ENCODE measurements at places on chromosomes 1 and 21.
A peak's percentile ranks its signal among the peaks of the same experiment; 100 is the strongest.

DNA sequence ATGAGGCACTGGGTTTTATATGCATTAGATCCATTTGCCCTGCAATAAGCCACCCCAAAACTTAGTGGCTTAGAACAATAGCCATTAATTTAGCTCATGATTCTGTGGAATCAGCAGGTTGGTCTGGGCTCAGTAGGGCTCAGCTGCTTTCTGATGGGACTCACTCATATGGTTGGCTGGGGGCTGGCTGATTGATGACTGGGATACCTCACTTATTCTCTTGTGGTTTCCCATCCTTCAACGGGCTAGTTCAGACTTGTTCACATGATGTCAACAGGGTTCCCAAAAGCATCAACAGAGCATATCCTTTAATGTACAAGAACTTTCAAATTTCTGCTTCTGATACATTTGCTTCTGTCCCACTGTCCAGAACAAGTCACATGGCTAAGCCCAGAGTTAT, 43.2 kb downstream of the DNM3 start:
- no peak for DNase-seq
- no peaks in the 10 kb centered on the region for H3K36me3 ChIP-seq
- no peak overlapping the region for H3K4me3 ChIP-seq
- H3K27me3 ChIP-seq, result no peaks in the 10 kb centered on the region
- H3K27ac ChIP-seq, result no peak overlapping the region
- H3K4me1 ChIP-seq, result peaks cover 15% of the 10 kb centered on the region

DNA sequence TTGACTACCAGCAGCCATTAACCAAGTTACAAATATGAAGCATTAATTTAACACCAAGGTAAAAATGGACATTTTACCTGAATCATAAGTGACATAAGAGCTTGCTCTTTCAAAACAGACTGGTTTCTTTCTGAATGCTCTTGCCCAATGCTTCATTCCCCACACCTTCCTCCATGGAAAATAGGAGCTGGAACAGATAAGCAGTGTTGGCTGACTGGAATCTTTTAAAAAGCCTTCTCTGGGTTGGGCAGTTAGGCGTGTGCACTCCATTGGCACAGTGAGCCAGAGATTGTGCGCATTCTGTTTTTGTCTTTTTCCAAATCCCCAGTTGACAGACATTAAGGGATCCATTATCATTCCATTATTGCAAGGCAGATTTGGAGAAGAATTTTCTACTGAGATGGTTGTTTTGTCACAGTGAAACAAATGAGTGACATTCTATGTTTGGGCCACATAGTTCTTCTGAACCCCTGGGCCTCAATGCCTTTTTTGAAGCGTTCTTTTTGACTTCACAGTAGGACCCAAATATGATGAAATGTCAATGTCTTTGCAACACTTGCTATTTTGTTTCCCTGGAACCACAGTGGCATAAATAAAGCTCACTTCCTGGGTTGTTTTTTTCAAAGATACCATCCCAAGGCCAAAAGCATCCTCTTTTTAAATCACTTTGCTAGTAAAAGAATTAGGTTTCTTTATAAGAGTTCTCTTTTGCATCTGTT, 32.3 kb downstream of the LRRC8B start:
- H3K27me3 ChIP-seq, result no peaks in the 10 kb centered on the region
- no peak overlapping the region for H3K4me3 ChIP-seq
- no peak for DNase-seq
- H3K4me1 ChIP-seq, result peaks cover 30% of the 10 kb centered on the region
- H3K36me3 ChIP-seq, result peaks cover 59% of the 10 kb centered on the region
- no peak overlapping the region for H3K27ac ChIP-seq

DNA sequence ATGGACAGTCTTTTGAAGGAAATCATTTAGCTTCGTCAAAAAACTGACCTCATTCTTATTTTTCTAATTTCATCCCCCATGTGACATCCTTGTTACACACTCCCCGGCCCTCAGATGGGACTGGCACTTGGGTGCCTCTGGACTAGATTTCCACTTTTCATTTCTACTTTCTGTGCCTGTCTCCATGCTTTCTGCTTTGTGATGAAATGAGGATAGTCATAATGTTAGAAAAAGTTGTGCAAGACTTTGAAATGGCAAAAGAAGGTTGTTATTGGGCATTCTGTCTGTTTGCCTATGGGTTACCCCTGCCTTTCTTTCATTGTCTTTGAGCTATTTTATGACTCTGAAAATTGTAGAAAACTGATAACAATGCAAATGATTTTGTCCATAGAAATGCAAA, 54.9 kb downstream of the MDM4 start:
- H3K36me3 ChIP-seq, result peaks cover 38% of the 10 kb centered on the region
- no peak overlapping the region for H3K27ac ChIP-seq
- H3K4me3 ChIP-seq, result no peak overlapping the region
- no peaks in the 10 kb centered on the region for H3K27me3 ChIP-seq

DNA sequence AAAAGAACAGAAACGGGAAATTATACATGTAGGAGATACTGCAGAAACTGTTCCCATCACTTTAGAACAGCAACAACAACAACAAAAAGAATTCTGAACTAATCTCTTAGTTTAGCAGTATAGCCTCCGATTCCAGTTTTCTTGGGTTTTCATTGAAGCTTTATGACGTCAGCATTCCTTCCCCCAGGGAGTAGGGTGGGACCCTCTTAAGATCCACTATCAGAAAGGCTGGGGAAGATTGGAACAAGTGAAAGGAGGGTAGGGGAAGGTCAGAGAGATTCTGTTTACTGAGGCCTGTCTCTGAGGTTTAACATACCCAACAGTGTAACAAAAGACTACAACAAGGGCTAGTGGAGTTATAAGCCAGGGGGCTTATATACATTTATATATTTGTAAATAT, 121.4 kb upstream of the OLFM3 start:
- no peak overlapping the region for H3K4me3 ChIP-seq
- no peak overlapping the region for H3K27ac ChIP-seq
- no peak for DNase-seq
- no peaks in the 10 kb centered on the region for H3K27me3 ChIP-seq
- no peaks in the 10 kb centered on the region for H3K4me1 ChIP-seq

- DNase-seq, result peak; percentile 58
- peak overlapping the region; percentile 96 for H3K27ac ChIP-seq
- H3K4me3 ChIP-seq, result peak overlapping the region; percentile 76
- H3K4me1 ChIP-seq, result peaks cover 98% of the 10 kb centered on the region
- no peaks in the 10 kb centered on the region for H3K27me3 ChIP-seq
These were observed 7.8 kb downstream of the CAPZB start for GRCh38 chr1:19477284-19478249.

GRCh38 chr1:40848530-40849189, 13.5 kb downstream of the CITED4 start:
- peaks cover 17% of the 10 kb centered on the region for H3K27me3 ChIP-seq
- H3K36me3 ChIP-seq, result no peaks in the 10 kb centered on the region
- DNase-seq, result no peak
- H3K4me3 ChIP-seq, result no peak overlapping the region
- peak overlapping the region; percentile 68 for H3K27ac ChIP-seq
- peaks cover 37% of the 10 kb centered on the region for H3K4me1 ChIP-seq

- peaks cover 36% of the 10 kb centered on the region for H3K36me3 ChIP-seq
- peaks cover 85% of the 10 kb centered on the region for H3K4me1 ChIP-seq
- DNase-seq, result no peak
- peak overlapping the region; percentile 51 for H3K4me3 ChIP-seq
- peak overlapping the region; percentile 92 for H3K27ac ChIP-seq
These were observed 19.2 kb upstream of the SLAMF1 start for GRCh38 chr1:160666079-160666442.

- no peaks in the 10 kb centered on the region for H3K27me3 ChIP-seq
- DNase-seq, result no peak
- H3K4me3 ChIP-seq, result no peak overlapping the region
- H3K4me1 ChIP-seq, result peaks cover 29% of the 10 kb centered on the region
- H3K36me3 ChIP-seq, result peaks cover 34% of the 10 kb centered on the region
These were observed 14.1 kb downstream of the TRAF3IP3 start for GRCh38 chr1:209769971-209770370.

DNA sequence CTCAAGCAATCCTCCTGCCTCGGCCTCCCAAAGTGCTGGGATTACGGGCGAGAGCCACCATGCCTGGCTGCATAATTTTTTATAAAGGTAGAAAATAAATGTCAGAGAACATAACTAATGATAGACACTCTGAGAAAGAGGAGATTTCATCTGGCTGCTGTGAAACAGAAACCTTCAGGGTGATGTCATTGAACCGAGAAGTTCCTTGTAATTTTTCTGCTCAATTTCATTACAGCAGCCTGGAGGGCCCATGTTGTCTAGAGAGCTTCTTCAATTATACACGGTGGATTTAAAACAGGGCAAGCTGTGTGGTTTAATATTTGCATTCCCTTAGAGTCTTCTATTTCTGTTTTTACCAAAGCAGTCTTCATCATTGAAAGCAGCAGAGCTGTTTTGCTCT, 64.3 kb upstream of the MORC3 start:
- DNase-seq, result no peak
- H3K36me3 ChIP-seq, result peaks cover 53% of the 10 kb centered on the region
- H3K4me3 ChIP-seq, result no peak overlapping the region

GRCh38 chr1:228360533-228361313, 45.9 kb downstream of the TRIM11 start:
- no peak overlapping the region for H3K4me3 ChIP-seq
- no peaks in the 10 kb centered on the region for H3K36me3 ChIP-seq
- no peak overlapping the region for H3K27ac ChIP-seq
- no peaks in the 10 kb centered on the region for H3K27me3 ChIP-seq
- DNase-seq, result no peak

DNA sequence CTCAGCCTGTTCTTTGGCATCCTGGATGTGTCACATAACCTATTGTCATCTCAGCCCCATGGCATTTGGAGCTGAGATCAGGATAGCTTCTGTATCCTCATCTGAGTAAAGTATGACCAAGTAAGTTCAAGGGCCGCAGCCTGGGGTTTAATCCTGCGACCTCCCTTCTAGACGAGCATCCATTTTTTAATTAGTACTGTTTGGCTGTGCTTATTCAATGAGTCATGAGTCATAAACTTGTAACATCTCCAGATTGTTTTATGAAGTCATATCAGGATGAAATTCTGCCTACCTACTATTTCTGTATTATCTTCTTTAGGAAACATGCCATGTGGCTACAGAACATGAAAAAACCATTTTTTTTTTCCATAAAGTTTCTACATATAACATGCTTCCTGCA, 119.1 kb downstream of the ERG start:
- no peaks in the 10 kb centered on the region for H3K36me3 ChIP-seq
- H3K27ac ChIP-seq, result no peak overlapping the region
- peaks cover 10% of the 10 kb centered on the region for H3K4me1 ChIP-seq
- DNase-seq, result no peak
- H3K4me3 ChIP-seq, result no peak overlapping the region

- no peak overlapping the region for H3K27ac ChIP-seq
- no peaks in the 10 kb centered on the region for H3K36me3 ChIP-seq
- no peak for DNase-seq
- H3K4me3 ChIP-seq, result no peak overlapping the region
These were observed 66.6 kb downstream of the BCAR3 start for GRCh38 chr1:93614986-93615581.

DNA sequence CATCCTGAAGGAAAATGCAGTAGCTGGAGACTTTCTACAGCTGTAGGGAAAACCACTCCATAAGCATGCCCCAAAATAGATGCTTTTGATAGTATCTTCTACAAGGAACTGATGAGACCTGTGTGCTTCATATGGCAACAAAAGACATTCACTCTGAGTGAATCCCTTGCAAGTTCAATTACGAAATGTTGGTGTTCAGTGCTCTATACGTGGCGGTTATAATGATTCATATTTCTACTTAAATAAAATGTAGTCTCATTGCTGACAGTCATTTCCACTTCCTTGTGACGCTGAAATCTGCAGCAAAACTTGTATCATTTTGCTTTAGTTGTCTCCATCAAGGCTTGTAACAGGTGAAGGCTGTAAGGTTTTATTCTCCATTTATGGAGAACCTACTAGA, 20.6 kb downstream of the TOR1AIP2 start:
- H3K4me3 ChIP-seq, result no peak overlapping the region
- no peak for DNase-seq
- H3K27me3 ChIP-seq, result no peaks in the 10 kb centered on the region
- H3K4me1 ChIP-seq, result peaks cover 7% of the 10 kb centered on the region

DNA sequence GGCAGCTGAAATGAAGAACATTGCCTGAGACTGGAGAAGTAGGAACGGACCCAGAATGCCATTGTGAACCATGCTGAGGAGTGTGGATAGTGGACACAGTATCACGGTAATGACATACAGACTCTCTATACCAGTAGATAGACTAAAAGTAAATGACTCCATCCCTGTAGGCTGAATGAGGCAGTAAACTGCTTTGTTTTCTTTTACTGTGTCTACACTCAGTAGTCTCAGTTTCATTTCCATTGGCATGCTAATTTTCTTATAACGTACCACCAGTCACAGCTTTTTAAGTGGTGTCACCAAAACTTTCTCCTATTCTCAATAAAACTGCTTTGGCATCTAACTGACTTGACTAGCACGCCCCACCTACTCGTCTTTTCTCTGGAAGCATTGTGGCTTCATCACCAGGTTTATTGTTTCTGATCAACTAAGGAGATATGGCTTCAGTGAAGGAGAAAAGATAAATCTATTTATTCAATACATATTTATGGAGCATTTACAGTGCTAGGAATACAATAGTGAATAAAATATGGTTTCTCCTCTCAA, 8.4 kb upstream of the ZNF697 start:
- no peak overlapping the region for H3K27ac ChIP-seq
- no peak overlapping the region for H3K4me3 ChIP-seq
- DNase-seq, result no peak
- peaks cover 53% of the 10 kb centered on the region for H3K27me3 ChIP-seq
- no peaks in the 10 kb centered on the region for H3K36me3 ChIP-seq

DNA sequence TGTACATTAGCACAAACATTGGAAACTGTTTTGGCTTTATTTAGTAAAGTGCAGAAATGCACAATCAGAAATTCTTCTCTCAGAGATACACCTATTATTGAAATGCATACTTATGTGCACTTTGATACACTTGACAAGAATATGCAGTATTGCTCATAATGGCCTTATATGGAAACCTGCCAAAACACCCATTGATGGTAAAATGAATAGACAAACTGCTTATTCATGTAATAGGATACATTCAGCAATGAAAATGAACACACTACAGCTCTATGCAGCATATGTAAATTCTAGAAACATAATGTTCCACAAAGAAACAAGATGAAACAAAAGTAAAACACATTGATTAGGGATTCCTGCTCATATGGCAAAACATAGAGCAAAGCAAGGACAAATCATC, 223.9 kb downstream of the S1PR1 start:
- H3K4me3 ChIP-seq, result no peak overlapping the region
- peaks cover under 1% of the 10 kb centered on the region for H3K27me3 ChIP-seq
- no peak for DNase-seq
- H3K36me3 ChIP-seq, result no peaks in the 10 kb centered on the region
- no peaks in the 10 kb centered on the region for H3K4me1 ChIP-seq

DNA sequence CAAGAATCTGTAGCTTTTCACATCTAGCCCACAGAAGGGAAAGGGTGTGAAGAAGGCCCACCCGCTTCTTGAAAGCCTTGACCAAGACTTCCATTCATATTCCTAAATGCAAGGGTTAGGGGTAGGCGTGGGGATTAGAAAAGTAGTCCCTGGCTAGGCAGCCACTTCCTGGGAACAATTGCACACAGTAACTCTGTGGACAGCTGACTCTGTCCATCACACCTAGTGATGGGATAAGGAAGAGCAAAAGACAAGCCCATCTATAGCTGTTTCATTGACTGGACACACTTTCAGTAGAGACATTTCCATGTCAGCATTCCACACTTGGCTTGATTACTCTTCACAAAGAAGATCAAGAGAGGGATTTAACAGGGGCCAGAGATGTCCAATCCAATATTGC, 294.2 kb downstream of the PBX1 start:
- no peaks in the 10 kb centered on the region for H3K4me1 ChIP-seq
- H3K4me3 ChIP-seq, result no peak overlapping the region
- no peaks in the 10 kb centered on the region for H3K36me3 ChIP-seq
- DNase-seq, result no peak
- H3K27me3 ChIP-seq, result no peaks in the 10 kb centered on the region

- H3K4me1 ChIP-seq, result no peaks in the 10 kb centered on the region
- no peak overlapping the region for H3K27ac ChIP-seq
- H3K4me3 ChIP-seq, result no peak overlapping the region
- H3K36me3 ChIP-seq, result no peaks in the 10 kb centered on the region
- H3K27me3 ChIP-seq, result no peaks in the 10 kb centered on the region
These were observed 679.4 kb upstream of the USP24 start for GRCh38 chr1:55894521-55894920.

Measured in activated naive CD4-positive, alpha-beta T cell treated with anti-CD3 and anti-CD28 coated beads, Interleukin-2, amount 10 ng/mL, durations not matched to agents 7 days and 5 days (primary cell).